ENCODE measurements at places on chromosomes 11 and 22.

- no peak for DNase-seq
These were observed 620 bp downstream of the SMPD1 start for GRCh38 chr11:6390718-6391469.

DNA sequence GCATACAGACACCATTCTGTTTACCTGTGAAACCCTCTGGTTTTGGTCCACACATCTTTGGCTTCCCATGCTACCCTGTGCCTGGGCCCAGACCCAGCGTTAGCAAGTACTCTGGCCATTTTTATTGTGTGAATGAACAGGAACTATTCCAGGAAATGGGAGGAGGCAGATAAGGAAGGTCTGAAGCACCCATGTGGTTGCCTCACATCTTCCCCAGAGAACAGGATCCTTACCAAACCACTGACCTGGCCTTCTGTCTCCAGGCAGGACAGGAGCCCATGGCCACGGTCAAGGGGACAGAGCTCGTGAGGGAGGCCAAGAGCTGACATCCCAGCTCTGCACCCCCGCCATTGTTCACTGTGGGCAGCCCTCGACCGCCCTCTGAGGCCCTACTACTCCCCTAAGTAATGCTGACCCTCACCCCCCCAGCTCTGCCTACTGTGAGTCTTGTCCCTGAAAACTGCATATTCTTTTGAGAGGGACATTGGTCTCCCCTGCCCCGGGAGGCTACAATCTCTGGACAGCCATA lies 97.7 kb upstream of the TP53I11 start:
- DNase-seq = no peak

GRCh38 chr22:17830043-17830961 lies 56.0 kb upstream of the BID start:
- peak; percentile 67 for DNase-seq

DNA sequence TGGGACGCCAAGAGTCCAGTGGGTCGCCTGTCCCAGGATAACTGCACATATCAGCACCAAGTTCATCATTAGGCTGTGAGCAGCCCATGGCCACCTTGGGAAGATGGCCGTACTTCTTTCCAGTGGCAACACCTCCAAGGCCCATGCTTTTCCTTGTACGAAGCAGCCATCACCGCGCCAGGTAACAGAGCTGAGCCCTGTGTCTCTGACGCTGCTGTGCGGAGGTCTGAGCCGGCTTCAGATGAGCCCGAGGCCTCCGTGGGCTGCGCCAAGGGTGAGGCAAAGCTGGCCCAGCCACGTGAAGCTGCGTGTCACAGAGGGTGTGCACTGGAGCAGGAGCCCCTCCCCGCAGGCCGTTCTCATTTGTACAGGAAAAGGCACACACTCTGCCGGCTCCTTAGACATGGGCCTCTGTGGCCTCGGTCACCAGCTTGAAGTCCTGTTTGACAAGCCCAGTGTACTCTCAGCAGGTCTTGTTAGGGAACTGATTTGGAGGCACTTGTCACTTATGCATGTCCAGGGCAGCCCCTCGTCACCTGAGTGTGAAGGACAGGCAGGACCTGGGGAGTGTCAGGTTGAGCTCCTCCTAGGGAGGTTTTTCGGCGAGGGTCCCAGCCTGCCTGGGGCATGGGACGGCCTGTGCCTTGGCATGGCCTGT lies 401.5 kb downstream of the TBC1D22A start:
- no peak for DNase-seq

GRCh38 chr22:41713004-41713403 lies 13.7 kb downstream of the MEI1 start:
- no peak for DNase-seq

DNA sequence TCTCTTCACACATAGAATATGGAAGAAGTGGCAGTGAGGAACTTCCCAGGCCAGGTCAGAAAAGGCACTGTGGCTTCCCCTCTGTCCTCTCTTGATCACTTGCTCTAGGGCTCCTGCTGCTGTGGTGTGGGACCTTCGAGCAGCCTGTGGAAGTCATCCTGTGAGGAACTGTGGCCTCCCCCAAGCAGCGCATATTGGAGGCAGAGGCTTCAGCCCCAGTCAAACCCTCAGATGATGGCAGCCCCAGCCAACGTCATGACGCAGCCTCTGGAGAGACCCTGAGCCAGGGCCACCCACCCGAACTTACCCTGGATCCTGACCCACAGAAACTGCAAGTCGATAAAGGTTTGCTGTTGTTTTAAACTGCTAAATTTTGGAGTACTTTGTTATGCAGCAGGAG lies 444.9 kb downstream of the TBC1D22A start:
- no peak for DNase-seq

DNA sequence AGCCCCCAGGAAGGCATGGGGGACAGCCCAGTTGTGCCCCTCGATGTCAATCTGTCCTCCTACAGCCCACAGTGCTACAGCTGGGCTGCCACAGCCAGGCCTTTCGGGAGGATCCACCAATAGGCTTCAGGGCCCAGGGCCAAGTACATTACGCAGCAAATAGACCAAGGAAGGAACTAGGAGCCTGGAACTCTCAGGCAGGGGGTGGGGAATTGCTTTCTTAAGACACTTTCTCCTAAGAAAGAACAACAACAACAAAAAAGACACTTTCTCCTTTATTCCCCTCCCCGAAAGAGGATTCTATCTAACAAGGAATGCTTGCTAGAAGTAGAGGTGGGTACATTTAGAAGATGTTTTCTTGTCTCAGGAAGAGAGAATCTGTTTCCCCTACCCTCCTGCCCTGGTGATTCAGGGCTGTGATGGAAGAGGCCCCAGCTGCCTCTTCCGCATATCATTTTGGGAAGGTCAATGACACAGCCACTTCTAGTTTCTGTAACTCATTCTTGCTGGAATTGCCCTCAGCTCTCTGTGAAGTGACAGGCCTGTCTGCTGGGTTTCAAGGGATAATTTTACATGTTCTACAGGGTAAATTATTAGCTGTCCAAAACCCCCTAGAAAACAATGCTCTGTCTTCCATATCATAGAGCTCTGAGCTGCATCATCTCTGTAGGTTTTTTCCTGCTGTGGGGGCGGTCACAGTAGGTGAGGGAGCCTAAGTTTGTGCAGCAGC lies 6.0 kb upstream of the MALAT1 start:
- peak; percentile 91 for DNase-seq

DNA sequence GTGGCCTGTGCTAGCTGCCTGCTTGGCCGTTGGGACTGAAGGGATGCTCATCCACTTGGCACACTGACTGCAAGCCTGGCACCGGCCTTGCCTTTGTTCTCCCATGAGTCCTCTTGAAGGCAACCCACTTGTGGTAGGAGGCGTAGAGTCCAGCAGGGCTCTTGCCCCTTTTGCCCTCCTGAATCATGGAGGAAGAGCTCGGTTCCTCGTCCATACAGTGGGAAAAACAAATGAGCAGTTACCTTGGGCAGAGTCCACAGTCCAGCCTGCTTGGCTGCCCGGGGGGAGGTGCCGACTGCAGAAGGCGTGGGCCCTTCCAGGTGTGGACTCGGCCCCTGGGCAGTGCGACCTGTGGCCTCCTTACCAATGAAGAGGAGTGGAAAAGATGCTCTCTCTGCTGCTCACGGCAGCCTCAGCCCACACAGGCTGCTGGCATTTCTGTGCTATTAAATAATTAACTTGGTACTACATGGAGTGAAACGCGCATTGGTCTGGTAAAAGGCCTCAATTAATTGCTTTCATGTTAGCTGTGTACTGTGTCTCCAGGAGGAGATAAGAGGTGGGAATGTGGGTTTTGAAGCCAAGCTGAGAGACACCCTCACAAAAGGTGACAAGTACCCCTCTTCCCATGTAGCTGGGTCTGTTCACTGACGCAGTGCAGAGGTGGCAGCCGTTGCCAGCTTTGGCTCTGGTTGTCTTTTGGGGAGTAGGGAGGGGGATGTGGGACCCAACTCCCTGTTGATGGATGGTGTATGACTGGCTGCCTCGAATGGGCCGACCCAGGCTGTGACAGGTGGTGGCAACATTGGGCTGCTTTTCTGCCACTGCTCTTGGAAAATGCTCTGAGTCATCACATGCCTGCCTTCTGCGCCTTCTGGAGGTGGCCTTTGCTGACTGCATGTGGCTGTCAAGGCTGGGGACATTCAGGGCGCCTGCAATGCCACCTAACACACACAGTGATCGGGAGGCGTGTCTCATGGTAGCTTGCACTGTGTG lies 26.8 kb upstream of the B3GAT1 start:
- no peak for DNase-seq

GRCh38 chr22:17880020-17880419 lies 105.8 kb upstream of the BID start:
- DNase-seq = no peak

DNA sequence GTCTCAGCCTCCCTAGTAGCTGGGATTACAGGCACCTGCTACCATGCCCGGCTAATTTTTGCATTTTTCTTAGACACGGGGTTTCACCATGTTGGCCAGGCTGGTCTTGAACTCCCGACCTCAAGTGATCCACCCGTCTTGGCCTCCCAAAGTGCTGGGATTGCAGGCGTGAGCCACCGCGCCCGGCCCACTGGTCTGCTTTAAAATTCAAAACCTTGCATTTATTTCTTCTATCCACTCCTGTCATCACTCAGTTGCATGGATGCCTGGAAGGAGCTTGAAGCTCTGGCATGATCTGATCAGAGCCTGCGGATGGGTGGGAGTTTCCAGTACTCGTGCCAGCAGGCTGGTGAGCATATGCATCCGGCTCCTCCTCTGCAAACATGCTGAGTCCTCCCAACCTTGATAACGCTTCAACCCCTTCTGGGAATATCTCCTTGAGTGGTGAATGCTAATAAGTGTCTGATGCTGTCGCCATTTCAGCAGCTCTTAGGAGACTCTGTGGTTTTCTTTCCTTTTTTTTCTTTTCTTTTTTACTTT lies 39.6 kb downstream of the UBASH3B start:
- DNase-seq = no peak

DNA sequence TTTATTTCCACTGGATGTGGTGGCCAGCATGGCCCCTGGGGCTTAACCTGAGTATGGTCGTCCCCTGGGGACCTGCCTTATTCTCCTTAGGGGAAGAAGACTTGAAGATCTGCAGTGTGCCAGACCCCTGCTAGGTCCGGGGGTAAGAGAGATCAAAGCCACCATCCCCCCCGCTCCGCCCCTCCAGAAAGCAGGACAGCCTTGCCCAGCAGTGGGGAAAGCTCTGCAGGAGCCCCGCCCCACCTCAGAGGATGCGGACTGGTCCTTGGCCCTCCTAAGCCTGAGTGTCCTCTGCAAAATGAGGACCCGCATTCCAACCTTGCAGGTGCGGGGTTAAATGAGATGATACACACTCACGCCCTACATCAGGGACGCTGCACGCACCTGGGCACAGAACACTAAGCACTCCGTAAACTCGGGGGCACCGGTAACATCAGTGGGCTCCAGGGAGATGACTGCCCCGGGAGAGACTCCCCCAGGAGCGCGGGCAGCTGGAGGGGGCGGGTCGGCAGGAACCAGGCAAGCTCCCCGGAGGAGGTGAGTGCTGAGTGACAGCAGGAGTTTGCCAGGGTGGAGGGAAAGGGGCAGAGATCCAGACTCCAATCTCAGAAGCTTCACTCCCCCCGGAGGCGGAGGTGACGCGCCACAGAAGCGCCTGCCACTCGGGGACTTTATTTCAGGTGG lies 564 bp upstream of the ANO1 start:
- no peak for DNase-seq

GRCh38 chr11:76269661-76270261 lies 63.5 kb upstream of the WNT11 start:
- DNase-seq = no peak

GRCh38 chr11:72724851-72725723 lies 27.1 kb downstream of the ARAP1 start:
- peak; percentile 71 for DNase-seq

- DNase-seq = peak; percentile 37
These were observed 66.9 kb downstream of the AMOTL1 start for GRCh38 chr11:94834911-94835593.

DNA sequence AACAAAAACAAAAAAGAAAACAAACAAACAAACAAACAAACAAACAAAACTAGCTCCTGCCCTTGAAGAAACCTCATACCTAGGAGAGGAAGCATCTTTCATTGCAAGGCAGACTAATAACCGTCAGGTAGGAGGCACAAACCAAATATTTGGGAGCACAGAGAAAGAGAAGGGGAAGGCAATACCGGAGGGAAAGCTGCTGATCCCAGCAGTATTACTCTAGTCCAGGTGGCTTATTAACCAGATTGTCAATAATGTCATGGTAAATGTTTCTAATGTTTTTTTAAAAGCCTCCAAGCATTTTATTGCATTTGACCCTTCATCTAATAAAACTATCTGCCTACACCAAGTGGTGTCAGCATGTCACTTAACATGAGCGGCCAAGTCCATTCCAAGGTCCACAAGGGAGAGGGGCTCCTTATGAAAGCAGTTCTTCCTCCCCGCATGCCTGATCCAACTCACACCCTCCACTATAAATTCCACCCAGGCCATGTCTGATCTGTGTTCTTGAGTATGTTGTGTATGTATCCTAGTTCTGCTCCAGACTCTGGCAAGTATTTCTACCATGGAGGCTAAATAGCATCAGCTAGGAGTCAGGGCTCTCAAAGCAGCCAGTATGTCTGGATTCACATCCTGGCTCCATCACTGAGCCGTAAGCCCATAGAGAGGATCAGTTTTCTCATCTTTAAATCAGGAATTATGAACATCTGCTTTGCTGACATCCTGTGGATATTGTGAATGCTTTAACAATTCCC lies 208.1 kb upstream of the TENM4 start:
- DNase-seq = no peak

- DNase-seq = no peak
These were observed 405.3 kb upstream of the LUZP2 start for GRCh38 chr11:24091594-24091993.

- DNase-seq = no peak
These were observed 1.2 kb upstream of the LIN7C start for GRCh38 chr11:27507557-27508322.

Measured in fibroblast of gingiva (primary cell).